ENCODE measurements at places on chromosomes 11 and 22.

DNA sequence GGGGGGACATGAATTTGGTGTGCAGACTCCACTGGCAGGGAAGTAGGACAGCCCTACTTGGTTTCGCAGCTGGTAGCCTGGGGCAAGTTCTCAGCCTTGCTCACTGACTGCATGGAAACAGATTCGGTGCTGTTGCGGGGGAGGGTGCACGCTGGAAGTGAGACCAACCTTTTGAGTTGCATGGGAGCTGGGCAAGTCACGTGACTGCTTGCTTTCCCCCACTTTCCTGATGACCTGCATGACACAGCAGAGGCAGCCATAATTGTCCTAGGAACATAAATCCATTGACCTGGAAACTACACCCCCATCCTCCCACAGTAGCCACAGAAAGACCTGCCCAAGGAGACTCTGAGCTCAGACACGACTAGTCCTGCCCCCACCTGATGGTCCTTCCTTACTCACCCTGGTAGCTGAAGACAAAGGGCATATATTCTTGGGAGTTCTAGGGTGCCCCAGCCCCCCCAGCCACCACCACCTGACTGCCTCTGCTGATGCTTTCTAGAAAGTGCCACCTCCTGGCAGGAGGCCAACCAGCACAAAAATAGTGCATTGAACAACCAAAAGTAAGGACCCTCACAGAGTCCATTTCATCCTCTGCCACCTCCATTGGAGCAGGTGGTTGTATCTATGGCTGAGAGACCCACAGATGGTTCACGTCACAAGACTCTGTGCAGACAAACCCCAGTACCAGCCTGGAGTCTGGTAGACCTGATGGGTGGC is 4.1 kb upstream of the HBG2 start:
- no peaks in the 10 kb centered on the region for H3K27me3 ChIP-seq
- no peak overlapping the region for H3K27ac ChIP-seq
- no peaks in the 10 kb centered on the region for H3K4me1 ChIP-seq
- no peaks in the 10 kb centered on the region for H3K36me3 ChIP-seq

- H3K4me1 ChIP-seq, result peaks cover 44% of the 10 kb centered on the region
- H3K27me3 ChIP-seq, result no peaks in the 10 kb centered on the region
- DNase-seq, result no peak
- H3K27ac ChIP-seq, result no peak overlapping the region
- no peak overlapping the region for H3K4me3 ChIP-seq
Observed at GRCh38 chr11:100689141-100689540, 2.1 kb downstream of the ARHGAP42 start.

GRCh38 chr22:46148816-46149511 is 1.4 kb upstream of the PPARA start:
- peaks cover 42% of the 10 kb centered on the region for H3K4me1 ChIP-seq
- no peaks in the 10 kb centered on the region for H3K36me3 ChIP-seq
- H3K4me3 ChIP-seq, result peak overlapping the region; percentile 76

DNA sequence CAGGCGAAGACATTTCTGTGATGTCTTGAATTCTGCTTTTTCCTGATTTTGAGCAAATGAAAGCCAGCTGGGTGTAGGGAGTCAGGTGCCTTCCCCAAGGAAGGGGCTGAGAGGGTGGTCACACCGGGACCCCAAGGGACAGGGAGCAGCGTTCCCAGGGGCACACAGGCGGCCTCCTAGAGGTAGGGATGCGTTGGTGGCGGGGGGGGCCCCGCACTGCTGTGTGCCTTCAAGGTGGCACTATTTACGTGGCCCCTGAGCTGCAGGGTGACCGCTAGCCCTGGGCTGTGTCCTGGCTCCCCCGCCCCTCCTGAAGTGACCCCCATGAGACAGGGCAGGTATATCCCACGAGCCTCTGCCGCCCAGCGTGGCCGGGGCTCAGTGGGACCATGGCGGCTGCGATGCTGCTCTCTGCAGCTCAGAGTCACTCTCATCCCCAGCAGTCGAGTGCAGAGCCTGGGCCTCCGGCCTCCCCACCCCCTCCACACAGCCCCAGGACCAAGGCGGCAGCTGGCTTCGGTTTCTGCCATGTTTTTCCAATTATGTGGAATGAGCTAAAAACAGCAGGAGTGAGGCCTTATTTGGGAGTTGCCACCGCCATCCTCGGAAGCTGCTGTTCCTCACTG is 60.9 kb downstream of the LRP5 start:
- H3K36me3 ChIP-seq, result no peaks in the 10 kb centered on the region
- H3K4me3 ChIP-seq, result no peak overlapping the region
- no peak for DNase-seq
- peaks cover 68% of the 10 kb centered on the region for H3K4me1 ChIP-seq
- peak overlapping the region; percentile 91 for H3K27ac ChIP-seq

GRCh38 chr11:100624346-100624745 is 62.7 kb upstream of the ARHGAP42 start:
- DNase-seq, result no peak
- H3K36me3 ChIP-seq, result no peaks in the 10 kb centered on the region

DNA sequence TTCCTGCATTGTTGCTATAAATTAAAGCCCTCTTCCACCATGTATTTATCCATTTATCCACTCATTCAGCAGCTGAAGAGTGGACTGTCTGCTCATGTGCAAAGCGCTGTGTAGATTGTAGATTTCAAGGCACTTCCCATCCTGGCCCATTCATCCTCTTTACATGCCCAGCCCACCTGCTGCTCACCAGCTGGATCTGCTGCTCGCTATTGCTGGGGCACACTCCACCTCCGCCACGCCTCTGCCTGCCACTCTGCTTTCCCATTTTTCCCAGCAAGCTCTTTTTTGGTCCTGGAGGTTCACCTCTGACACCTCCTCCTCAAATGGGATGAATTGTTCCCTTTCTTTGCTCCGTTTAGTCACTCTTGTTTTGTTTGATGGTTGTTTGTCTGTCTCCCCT is 48.3 kb downstream of the CEP164 start:
- H3K36me3 ChIP-seq, result no peaks in the 10 kb centered on the region
- no peaks in the 10 kb centered on the region for H3K27me3 ChIP-seq
- H3K4me3 ChIP-seq, result no peak overlapping the region
- DNase-seq, result no peak
- no peak overlapping the region for H3K27ac ChIP-seq
- H3K4me1 ChIP-seq, result no peaks in the 10 kb centered on the region

DNA sequence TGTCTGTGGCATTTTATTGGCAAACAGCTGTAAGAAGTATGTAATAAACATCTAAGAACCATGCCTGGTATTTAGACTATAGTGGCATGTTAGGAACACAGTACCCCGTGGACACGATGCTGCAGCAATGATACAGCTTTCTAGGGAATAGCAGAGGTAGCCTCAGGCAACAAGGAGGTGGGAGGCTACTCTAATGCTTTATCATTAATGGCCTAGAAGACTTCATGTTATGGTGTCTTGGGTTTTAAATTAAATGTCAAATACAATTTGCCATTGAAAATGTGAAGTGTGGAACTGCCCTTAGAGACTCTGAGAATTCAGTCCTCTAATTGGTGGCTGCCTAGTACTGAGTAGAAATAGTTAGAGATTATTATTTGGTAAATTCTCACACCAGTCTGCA is 516.9 kb downstream of the CNTN5 start:
- DNase-seq, result no peak
- no peak overlapping the region for H3K27ac ChIP-seq
- no peaks in the 10 kb centered on the region for H3K36me3 ChIP-seq
- no peaks in the 10 kb centered on the region for H3K27me3 ChIP-seq
- no peaks in the 10 kb centered on the region for H3K4me1 ChIP-seq

DNA sequence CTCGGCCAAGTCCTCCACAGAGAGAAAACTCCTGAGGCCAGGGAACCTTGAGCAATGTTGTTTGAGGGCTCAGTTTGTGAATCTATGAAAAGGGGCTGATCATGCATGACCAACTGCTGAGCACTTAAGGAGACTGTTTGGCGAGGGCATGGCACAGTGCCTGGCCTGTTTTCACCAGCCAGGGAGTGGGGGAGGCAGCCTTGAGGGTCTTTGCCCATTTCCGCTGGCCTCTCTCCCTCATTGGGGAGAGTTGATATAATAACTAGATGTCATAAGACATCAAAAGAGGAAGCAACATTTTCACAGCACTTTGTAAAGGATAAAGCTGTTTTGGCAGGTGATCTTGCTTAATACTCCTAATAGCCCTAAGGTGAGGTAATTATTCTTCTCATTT is 110.6 kb downstream of the TP53I11 start:
- H3K4me1 ChIP-seq, result no peaks in the 10 kb centered on the region
- DNase-seq, result no peak
- no peaks in the 10 kb centered on the region for H3K36me3 ChIP-seq
- no peak overlapping the region for H3K27ac ChIP-seq
- no peak overlapping the region for H3K4me3 ChIP-seq

DNA sequence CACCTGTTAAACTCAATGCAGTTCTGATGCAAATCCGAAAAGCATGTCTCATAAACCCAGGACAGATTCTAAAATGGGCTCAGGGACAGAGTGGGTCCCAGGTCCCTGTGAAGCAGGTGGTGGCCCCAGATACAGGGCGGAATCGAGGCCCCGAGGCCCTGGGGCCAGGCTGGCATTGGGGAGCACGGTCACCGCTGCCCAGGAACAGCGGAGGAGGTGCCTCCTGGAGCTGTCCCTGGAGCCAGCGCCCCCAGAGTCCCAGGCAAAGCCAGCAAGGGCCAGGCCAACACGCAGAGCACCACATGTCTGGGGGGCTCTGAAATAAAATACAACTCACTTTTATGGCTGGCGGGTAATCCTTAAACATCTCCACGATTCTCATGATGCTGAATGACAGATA is 10.0 kb upstream of the TTLL8 start:
- no peak overlapping the region for H3K4me3 ChIP-seq
- no peaks in the 10 kb centered on the region for H3K27me3 ChIP-seq
- no peaks in the 10 kb centered on the region for H3K4me1 ChIP-seq

- peaks cover 45% of the 10 kb centered on the region for H3K4me1 ChIP-seq
- H3K4me3 ChIP-seq, result peak overlapping the region; percentile 82
- peak overlapping the region; percentile 60 for H3K27ac ChIP-seq
- H3K27me3 ChIP-seq, result no peaks in the 10 kb centered on the region
Observed at GRCh38 chr22:29072193-29072978, 449 bp upstream of the KREMEN1 start.

DNA sequence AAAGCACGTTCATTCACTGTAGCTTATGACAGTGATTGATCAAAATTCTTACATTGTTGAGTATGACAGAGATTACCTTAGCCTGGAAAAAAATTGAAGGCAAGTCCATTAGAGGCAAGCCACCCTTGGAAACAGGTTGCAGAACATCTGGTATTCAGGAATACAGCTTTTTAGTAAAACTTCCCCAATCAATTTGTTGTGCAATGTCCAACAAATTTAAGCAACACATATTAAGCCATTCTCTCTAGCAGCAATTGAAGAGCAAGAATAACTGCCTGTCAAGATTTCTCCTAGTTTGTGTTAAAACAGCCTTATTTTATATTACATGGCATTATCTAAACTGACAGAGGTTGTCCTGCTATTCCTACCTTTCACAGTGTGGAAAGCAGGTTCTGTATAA is 37.0 kb downstream of the BCL2L13 start:
- H3K27me3 ChIP-seq, result no peaks in the 10 kb centered on the region
- no peak overlapping the region for H3K4me3 ChIP-seq
- no peak for DNase-seq
- no peak overlapping the region for H3K27ac ChIP-seq
- H3K4me1 ChIP-seq, result peaks cover 13% of the 10 kb centered on the region
- H3K36me3 ChIP-seq, result no peaks in the 10 kb centered on the region

DNA sequence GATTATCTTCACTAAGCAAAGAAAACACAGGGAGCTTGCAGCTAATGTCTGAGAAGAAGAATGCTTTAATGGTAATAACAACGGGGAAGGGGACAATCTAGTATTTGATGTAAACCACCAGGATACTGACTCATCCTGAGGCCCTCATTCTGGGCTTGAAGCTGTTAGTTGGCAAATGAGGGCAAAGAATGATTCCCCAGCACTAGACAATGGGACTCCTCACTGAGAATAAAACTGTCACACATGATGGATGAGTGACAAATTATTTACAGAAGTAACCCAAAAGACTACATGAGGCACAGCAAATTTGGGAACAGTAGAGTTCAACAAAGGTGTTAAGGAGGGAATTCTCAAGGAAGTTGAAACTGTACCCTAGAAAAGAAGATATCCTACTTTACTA is 76.3 kb downstream of the FAM168A start:
- no peaks in the 10 kb centered on the region for H3K36me3 ChIP-seq
- no peak overlapping the region for H3K4me3 ChIP-seq

DNA sequence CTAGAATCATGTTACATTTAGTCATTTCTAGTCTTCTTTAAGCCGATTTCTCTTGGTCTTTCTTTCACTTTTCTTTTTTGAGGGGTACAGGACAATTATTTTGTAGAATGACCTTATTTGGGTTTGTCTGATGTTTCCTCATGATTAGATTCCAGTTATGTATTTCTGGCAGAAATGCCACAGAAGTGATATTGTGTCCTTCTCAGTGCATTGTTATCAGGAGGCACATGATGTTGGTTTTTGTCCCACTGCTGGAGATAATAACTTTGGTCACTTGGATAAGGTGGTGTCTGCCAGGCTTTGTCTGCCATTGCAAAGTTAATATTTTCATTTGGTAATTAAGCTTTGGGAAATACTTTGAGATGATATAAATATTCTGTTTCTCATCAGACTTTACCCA is 100.3 kb downstream of the RRM1 start:
- no peak for DNase-seq
- no peak overlapping the region for H3K27ac ChIP-seq
- no peaks in the 10 kb centered on the region for H3K27me3 ChIP-seq
- no peaks in the 10 kb centered on the region for H3K4me1 ChIP-seq

- H3K27ac ChIP-seq, result no peak overlapping the region
- no peaks in the 10 kb centered on the region for H3K4me1 ChIP-seq
- no peaks in the 10 kb centered on the region for H3K27me3 ChIP-seq
- H3K4me3 ChIP-seq, result no peak overlapping the region
Observed at GRCh38 chr22:43944670-43945430, 10.4 kb upstream of the SAMM50 start.

GRCh38 chr11:115084231-115084630 is 405.9 kb downstream of the NXPE2 start:
- H3K36me3 ChIP-seq, result no peaks in the 10 kb centered on the region
- no peak overlapping the region for H3K27ac ChIP-seq
- DNase-seq, result no peak
- H3K27me3 ChIP-seq, result no peaks in the 10 kb centered on the region

- no peak for DNase-seq
- H3K27me3 ChIP-seq, result no peaks in the 10 kb centered on the region
- H3K4me3 ChIP-seq, result no peak overlapping the region
- H3K4me1 ChIP-seq, result no peaks in the 10 kb centered on the region
- no peak overlapping the region for H3K27ac ChIP-seq
- no peaks in the 10 kb centered on the region for H3K36me3 ChIP-seq
Observed at GRCh38 chr11:85844439-85845123, 10.6 kb upstream of the CCDC83 start.

GRCh38 chr11:44754876-44755555 is 28.3 kb downstream of the TSPAN18 start:
- no peak for DNase-seq
- H3K27ac ChIP-seq, result peak overlapping the region; percentile 4
- no peaks in the 10 kb centered on the region for H3K36me3 ChIP-seq
- H3K4me1 ChIP-seq, result peaks cover 34% of the 10 kb centered on the region
- H3K27me3 ChIP-seq, result no peaks in the 10 kb centered on the region
